Hair follicular keratinocyte (primary cell): ENCODE measurements at places on chromosomes 2 and 18. TPM values are rescaled to one million over a fixed set of nuclear protein-coding genes. Genes with fewer than 3 reads are reported as not detected.

DCDC2C gene
- total RNA-seq: not detected in 2 replicates

SERPINB13 gene
- 2.6 and 8.0 TPM in 2 replicates for total RNA-seq

DPYSL5 gene
- total RNA-seq: not detected in 2 replicates

OTOF gene
- total RNA-seq: not detected in 2 replicates

AKAIN1 gene
- total RNA-seq: not detected in 2 replicates

KCTD1 gene
- total RNA-seq: 40.5 and 43.2 TPM in 2 replicates

ASB18 gene
- total RNA-seq: not detected in 2 replicates

CRYBA2 gene
- not detected in 2 replicates for total RNA-seq

SULT1C4 gene
- total RNA-seq: not detected in 2 replicates

EEF1B2 gene
- total RNA-seq: 760 and 770 TPM in 2 replicates

FAM98A gene
- total RNA-seq: 24.2 and 41.7 TPM in 2 replicates
